Stimulated activated naive B cell treated with anti-CD40 and anti-IgM and Interleukin-4, amounts not matched to agents 10 μg/mL and 1 μg/mL and 100 μg/mL, for 72 hours (primary cell): ENCODE measurements at places on chromosomes 5 and 9.

DNA sequence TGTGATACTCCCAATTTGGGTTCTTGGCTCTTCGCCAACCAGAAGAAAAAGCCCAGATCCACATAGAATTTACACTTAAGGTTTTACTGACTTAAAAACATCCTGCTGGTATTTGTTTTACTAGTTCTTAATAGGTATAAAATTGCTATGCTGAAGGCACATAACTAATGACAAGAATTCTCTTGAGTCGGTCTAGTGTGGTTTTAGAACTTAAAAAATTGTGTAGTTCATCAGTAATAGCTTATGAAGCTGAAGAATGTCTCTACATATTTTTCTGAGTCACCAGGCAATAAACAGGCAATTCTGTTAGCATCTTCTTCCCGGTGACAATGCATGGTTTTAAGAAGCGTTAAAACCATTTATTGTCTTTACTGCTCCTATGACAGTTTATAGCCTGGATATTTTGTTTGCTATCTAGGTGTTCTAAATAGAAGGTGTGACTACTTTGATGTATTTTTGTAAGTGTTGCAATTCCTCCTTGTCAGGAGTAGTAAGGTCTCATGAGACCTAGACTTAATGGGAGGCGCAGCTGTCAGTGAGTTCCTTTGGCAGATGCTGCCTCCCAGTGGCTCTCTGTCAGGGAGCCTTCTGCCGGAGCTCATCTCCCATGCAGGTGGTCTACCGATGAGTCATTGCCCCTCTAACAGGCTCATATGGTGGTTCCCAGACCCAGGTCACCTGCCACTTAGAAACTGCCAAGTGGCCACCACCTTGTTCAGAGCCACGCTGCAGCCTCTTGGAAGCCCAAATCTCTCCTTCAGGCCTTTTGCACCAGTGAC, 173.8 kb downstream of the MAST4 start:
- H3K27ac ChIP-seq, result no peak overlapping the region
- peaks cover 5% of the 10 kb centered on the region for H3K27me3 ChIP-seq
- DNase-seq, result no peak

DNA sequence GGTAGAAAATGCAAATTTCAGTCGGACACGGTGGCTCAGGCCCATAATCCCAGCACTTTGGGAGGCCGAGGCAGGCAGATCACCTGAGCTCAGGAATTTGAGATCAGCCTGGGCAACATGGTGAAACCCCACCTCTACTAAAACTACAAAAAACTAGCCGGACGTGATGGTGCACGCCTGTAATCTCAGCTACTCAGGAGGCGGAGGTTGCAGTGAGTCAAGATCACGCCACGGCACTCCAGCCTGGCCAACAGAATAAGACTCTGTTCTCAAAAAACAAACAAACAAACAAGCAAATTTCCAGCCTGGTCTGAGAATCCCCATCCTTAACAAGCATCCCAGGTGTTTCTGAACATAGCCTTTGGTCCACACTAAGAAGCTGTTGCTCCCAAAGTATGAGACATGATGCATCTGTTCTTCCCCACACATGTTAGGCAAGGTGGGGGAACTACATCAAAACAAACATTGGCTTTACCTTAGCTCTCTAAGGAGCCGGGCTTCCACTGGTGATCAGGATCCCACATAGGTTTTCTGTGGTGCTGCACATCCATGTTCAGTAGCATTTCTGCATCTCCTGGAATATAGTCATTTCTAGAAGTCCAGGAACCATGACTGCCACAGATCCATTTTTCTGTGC, 92.5 kb upstream of the DMRT1 start:
- H3K36me3 ChIP-seq, result no peaks in the 10 kb centered on the region
- no peak overlapping the region for H3K27ac ChIP-seq
- no peak for DNase-seq
- peaks cover 3% of the 10 kb centered on the region for H3K27me3 ChIP-seq
- H3K4me1 ChIP-seq, result peaks cover 20% of the 10 kb centered on the region

DNA sequence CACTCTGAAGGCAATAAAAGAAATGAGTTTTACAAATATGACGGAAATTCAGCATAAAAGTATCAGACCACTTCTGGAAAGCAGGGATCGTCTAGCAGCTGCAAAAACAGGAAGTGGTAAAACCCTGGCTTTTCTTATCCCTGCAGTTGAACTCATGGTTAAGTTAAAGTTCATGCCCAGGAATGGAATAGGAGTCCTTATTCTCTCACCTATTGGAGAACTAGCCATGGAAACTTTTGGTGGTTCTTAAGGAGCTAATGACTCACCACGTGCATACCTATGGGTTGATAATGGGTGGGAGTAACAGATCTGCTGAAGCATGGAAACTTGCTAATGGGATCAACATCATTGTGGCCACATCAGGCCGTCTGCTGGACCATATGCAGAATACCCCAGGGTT, 93.5 kb upstream of the RGMB start:
- DNase-seq, result no peak
- H3K4me1 ChIP-seq, result no peaks in the 10 kb centered on the region
- H3K27ac ChIP-seq, result no peak overlapping the region
- no peaks in the 10 kb centered on the region for H3K36me3 ChIP-seq

DNA sequence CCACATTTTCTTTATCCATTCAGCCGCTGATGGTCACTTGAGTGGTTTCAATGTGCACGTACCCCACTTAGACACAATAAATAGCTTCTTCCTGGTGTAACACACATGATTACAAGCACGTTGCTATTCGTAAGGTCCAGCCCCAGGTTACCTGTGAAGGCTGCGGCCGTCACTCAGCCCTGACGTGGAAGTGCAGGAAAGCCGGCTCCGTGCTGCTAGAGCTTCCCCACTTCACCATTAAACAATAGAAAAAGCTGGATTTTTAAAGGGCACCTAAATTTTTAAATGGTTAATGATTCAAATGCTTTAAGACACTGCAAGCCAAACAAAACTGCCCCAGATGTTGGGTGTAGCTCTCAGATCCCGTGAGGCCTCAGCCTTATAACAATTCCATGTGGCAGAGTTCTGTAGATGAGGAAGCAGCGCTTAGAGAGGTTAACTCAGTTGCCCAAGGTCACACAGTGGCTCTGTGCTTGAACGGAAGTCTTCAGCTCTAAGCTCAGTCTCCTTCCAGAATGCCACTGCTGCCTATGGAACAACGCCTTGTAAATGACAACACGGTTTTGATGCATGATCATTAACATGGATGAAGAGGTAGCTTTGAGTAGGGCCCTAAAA, 125.7 kb downstream of the COL23A1 start:
- peaks cover 19% of the 10 kb centered on the region for H3K27me3 ChIP-seq
- H3K4me1 ChIP-seq, result no peaks in the 10 kb centered on the region
- no peaks in the 10 kb centered on the region for H3K36me3 ChIP-seq
- no peak for DNase-seq

DNA sequence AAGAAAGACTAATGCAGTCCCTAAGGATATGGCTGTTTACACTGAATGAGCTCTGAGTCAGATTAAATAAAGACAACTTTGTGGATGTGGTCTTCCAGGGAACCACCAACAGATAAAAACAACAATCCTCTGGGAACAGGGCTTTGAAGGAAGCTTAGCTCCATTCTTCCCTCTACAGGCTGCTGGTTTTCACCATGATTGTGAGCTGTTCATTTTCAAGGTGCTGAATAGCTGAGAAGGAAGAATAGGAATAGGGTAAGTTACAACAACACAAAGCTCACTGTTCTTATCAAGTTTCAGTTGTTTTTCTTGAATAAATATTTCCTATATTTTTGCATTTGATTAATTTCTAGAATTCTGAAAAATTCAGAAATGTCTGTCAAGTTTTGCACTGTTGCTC, 25.9 kb upstream of the PTAR1 start:
- no peak for DNase-seq
- H3K4me3 ChIP-seq, result no peak overlapping the region
- H3K27me3 ChIP-seq, result peaks cover 26% of the 10 kb centered on the region

DNA sequence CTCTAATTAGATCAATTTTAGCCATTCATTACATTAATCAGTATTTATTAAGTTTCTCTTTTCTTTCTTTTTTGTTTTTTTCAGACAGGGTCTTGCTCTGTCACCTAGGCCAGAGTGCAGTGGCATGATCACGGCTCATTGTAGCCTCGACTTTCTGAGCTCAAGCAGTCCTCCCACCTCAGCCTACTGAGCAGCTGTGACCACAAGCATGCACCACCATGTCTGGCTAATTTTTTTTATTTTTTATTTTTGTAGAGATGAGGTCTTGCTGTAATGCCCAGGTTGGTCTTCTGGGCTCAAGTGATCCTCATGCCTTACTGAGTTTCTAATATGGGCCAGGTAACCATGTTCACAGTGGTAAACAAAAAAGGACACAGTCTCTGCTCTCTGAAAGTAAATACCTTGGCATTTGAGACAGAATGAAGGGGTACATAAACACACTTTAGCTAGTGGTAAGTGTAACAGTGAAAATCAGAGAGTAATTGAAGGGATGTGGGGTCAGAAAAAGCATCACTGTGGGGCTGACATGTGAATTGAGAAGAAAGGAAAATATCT, 336.3 kb downstream of the ADGRV1 start:
- DNase-seq, result no peak
- no peak overlapping the region for H3K4me3 ChIP-seq
- no peaks in the 10 kb centered on the region for H3K27me3 ChIP-seq
- no peak overlapping the region for H3K27ac ChIP-seq
- H3K4me1 ChIP-seq, result no peaks in the 10 kb centered on the region

- no peak overlapping the region for H3K4me3 ChIP-seq
- no peaks in the 10 kb centered on the region for H3K36me3 ChIP-seq
- H3K4me1 ChIP-seq, result peaks cover 3% of the 10 kb centered on the region
- DNase-seq, result no peak
Measured at GRCh38 chr9:114745879-114746550, 59.8 kb downstream of the TNFSF15 start.

- H3K36me3 ChIP-seq, result no peaks in the 10 kb centered on the region
- no peak overlapping the region for H3K4me3 ChIP-seq
- DNase-seq, result no peak
- H3K27ac ChIP-seq, result no peak overlapping the region
- H3K4me1 ChIP-seq, result peaks cover 1% of the 10 kb centered on the region
Measured at GRCh38 chr9:21281275-21281674, 23.8 kb downstream of the IFNA5 start.

- DNase-seq, result no peak
- H3K27me3 ChIP-seq, result no peaks in the 10 kb centered on the region
- no peaks in the 10 kb centered on the region for H3K36me3 ChIP-seq
- no peak overlapping the region for H3K27ac ChIP-seq
- no peak overlapping the region for H3K4me3 ChIP-seq
- H3K4me1 ChIP-seq, result peaks cover 5% of the 10 kb centered on the region
Measured at GRCh38 chr5:143646961-143647360, 165.0 kb upstream of the HMHB1 start.

DNA sequence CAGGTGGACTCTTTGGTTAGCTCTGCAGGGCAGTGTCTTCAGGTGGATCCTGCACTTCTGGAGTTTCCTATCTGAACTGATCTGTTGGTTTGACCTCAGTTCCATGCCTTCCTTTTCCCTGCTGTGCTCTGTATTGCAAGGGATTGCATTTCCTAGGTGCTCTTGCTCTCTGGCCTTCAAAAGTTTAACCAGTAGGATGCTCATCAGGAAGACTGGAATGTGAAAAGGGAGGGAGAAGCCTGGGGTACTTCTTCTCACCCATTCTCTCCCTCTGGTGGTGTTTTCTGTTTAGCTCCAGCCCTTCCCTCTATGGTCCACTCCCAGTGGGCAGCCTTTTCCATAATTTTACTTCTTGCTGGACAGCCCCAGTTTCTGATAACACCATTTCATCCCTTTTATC, 78.5 kb downstream of the ZNF618 start:
- DNase-seq, result no peak
- H3K36me3 ChIP-seq, result peaks cover under 1% of the 10 kb centered on the region
- H3K4me3 ChIP-seq, result no peak overlapping the region
- H3K27ac ChIP-seq, result no peak overlapping the region
- H3K27me3 ChIP-seq, result no peaks in the 10 kb centered on the region

DNA sequence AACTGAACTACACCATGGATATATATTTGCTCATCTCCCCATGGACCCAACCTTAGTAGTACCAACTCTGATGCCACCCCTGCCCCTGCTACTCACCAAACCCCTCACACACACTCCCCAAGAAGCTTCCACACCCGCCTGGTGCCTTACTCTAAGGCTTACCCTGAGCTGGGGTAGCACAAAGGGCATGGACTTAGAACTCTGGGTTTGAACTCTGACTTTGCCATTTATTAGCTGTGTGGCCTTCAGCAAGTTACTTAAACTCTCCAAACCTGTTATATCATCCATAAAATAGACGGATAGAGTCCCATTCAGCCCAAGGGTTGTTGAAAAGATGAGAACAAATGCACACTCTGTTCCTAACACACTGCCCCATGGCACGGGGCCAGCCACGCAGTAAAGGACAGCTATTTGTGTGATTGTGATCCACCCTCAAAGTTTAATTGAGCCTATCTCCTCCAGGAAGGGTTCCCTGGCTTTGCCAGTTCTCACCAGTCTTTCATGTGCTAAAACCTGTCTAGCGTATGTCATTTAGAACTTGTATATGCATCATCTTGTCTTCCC, 111.0 kb downstream of the KLHL3 start:
- H3K4me3 ChIP-seq, result no peak overlapping the region
- H3K36me3 ChIP-seq, result peaks cover 2% of the 10 kb centered on the region
- peaks cover 7% of the 10 kb centered on the region for H3K4me1 ChIP-seq
- H3K27me3 ChIP-seq, result no peaks in the 10 kb centered on the region
- no peak for DNase-seq

DNA sequence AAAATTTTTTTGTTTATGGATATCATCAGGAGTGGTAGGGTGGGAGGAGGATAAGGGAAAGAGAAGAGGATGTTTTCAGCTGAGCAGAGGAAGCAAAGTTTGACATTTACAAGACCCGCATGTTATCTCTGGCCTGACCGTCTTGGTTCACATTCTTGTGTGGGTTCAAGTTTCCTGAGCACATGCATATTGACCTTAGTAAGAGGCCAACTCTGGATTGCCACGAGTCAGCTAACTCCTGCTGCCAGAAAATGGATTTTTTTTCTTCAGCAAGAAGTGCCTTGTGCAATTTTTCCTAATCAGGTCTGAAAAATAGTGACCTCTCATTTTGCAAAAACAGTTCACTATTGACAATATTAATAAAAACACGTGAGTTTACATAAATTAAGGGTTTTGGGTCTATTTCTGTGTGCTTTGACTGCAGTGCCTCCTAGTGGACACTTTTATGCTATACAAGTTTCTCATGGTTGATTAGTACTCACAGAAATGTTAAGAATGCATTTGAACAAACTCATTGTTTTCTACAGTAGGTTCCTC, 27.1 kb upstream of the BASP1 start:
- DNase-seq, result no peak
- H3K27me3 ChIP-seq, result peaks cover 13% of the 10 kb centered on the region
- peaks cover 3% of the 10 kb centered on the region for H3K4me1 ChIP-seq
- H3K4me3 ChIP-seq, result no peak overlapping the region
- no peaks in the 10 kb centered on the region for H3K36me3 ChIP-seq
